ENCODE measurements at places on chromosomes 1 and 21. TPM values are rescaled to one million over a fixed set of nuclear protein-coding genes. Genes with fewer than 3 reads are reported as not detected.
A peak's percentile ranks its signal among the peaks of the same experiment; 100 is the strongest.

DNA sequence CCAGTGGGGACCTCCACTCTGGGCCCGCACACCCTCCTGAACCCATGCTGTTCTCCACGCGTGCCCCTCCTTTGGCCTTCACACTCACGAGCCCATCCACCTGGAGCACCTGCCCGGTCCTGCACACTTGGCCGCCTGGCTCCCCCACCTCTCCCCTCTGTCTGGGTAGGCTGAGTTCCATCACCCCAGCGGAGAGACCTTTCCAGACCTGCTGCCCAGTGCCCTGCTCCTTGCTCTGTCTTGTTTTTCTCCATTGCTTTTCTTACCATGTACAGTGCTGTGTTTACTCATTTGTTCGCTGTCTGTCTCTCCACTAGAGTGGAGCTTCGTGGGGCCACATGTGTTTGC is 351.0 kb upstream of the VAMP3 start:
- DNase-seq = no peak

HES4 gene
- total RNA-seq = 10.0 TPM

DNA sequence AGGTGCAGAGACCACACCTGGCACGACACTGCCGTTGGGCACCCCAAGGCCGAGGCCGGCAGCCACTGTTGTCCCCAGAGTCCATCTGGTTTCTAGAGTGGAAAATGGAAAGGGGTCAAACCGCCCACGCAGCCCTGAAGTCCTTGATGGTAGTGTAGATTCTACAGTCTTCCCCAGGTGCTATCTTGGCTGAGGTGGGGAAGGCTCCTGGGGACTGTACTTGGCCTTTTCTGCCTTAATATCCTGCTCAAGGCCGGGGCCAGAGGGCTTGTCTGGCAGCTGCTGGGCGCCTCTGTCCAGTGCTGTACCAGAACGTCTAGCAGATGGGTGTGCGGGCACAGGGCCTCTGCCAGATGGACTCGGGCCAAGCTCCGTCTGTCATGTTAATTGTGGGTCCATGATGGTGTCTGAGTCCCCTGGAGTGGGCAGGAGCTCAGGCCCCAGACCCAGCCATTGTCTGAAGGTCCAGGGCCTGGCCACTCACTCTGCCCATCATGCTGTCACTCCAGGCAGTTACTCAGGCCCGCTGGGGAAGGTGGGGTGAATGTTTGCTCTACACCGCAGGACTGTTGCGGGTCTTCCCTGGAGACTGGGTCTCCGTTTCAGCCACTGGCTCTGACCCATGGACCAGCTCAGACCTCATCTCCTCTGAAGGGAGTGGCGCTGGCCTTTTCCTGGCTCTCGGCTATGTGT is 161.9 kb upstream of the COL6A1 start:
- DNase-seq = no peak

- no peak for DNase-seq
Measured at GRCh38 chr1:70993798-70994197, 53.8 kb downstream of the PTGER3 start.

- DNase-seq = peak; percentile 78
Measured at GRCh38 chr1:245605480-245606156, 450.8 kb downstream of the KIF26B start.

GRCh38 chr1:42379794-42380585 is 602 bp upstream of the RIMKLA start:
- peak; percentile 18 for DNase-seq

VSIG8 gene
- not detected for total RNA-seq

DNA sequence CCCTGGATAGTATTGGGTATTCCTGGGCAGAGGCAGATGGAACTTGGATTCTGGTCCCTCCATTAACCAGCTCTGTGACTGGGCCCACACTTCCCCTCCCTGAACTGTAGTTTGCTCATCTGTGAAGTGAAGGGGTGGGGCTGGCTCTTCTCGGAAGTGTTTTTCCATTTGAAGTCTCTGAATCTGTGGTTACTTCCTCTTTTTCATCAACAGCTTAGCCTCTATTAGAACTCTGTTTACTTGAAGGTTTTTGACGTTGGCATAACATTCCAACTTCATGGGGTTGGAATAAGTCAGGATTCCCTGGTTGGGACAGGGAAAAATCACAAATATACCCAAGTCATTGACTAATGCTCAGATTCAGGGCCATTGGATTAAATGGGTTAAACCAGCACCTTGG is 3.6 kb downstream of the KIAA0040 start:
- no peak for DNase-seq

DNA sequence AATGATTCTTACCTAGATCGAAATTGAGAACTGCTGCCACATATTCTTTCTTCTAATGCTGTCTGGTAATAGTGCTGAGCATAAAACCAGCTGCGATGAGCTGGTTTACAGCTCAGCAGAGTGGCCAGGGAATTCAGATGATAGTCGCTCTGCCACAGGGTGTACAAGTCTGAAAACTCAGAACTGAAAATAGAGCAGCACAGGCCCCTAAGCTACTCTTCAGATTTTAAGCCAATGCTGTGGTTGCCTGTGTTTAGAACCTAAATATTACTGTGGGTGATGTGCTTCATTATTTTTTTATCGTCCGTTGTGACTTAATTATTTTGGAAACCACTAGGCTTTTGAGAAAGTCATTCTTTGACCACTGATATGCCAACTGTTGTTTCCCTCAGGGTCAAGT is 152.0 kb downstream of the ADGRL4 start:
- no peak for DNase-seq

SPRTN gene
- total RNA-seq = 34.4 TPM

DNA sequence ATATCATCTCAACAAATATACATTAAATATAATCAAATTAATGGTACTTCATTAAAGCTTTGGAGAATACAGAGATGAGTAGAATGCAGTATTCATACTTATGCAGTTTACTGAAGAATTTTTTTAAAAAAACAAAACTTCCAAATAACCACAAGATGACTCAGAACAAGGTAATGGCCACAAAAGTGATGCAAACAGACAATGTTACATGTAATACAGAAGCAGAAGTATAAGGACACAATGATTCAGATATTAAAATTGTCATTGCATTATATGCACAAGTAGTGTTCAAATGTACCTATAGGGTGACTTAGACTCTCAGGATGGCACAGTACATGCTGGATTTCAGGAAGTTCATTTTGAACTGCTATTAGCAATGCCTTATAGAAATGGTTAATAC is 227.2 kb upstream of the ST6GALNAC5 start:
- DNase-seq = peak; percentile 15

S100A14 gene
- total RNA-seq = not detected

CFAP74 gene
- total RNA-seq = not detected

HAO2 gene
- total RNA-seq = not detected

DNA sequence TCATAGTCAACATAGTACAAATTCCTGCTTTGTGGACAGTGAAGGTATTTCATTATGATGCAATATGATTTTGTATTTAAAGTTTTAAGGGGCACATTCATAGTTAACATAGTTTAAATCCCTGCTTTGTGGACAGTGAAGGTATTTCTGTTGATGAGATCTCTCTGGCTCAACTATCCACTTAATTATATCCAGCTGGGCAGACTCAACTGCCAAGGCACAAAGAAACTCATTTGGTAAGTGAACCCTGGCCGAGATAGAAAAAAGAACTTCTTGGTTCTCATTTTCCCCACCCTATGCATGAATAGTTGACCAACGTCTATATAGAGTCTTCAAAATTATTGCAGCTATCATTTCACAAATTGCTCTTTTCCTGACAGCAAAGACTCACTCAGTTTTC is 1194.6 kb downstream of the NCAM2 start:
- no peak for DNase-seq

DNA sequence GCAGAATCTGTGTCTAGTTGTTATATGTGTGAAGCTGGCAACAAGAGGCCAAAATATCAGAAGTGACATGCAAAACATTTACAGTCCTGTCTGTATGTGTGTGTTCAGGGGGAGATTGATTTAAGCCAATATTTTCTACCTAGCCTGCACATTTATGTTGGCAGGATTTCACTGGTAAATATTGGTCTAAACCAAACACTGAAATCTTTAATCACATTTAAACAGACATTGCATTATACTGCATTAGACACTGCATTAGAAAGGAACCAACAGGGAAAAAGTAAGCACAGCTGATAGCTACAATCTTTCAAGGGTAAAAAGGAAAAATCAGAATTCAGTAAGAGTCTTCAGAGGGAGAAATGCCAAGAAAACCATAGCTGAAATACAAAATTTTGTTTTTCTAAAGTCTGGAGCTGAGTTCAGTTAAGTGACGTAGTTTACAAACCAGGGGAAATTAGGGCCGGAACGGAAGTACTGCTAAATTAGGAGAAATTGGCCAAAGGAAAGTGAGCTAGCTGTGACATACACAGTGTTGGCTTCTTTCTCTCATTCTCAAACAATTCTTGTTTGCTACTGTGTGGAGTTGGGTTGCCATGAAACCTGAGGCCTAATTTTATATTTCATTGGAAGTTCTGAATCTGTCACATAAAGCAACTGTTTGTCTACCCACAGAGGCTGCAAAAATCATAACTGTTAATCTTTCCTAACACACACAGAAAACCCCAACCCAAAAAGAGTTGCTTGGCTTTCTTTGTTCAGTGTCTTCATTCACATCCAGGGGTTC is 217.3 kb upstream of the SGIP1 start:
- no peak for DNase-seq

DNA sequence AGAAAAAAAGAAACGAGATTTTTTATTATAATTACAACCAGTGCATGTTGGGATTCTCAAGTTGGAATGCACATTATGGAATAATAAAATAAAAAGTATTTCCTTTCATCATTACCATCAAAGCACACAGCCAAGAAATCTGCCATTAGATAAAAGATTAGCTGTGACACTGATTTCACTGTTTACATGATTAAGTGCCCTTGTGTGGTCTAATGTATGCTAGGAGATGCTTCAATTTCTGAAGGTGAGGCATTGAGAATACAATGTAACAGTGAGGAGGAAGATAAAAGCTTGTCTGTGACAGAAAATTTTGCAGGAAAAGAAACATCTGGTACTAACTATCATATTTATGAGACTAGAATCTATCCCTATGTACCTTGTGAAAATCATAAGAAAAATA is 409.7 kb upstream of the PRMT6 start:
- no peak for DNase-seq

GRCh38 chr1:107840725-107841124 is 124.3 kb downstream of the VAV3 start:
- DNase-seq = no peak

KIF17 gene
- 3.6 TPM for total RNA-seq

GRCh38 chr21:45295576-45296365 is 8.1 kb upstream of the POFUT2 start:
- peak; percentile 94 for DNase-seq

PRAMEF10 gene
- total RNA-seq = not detected

ITLN2 gene
- not detected for total RNA-seq

DNA sequence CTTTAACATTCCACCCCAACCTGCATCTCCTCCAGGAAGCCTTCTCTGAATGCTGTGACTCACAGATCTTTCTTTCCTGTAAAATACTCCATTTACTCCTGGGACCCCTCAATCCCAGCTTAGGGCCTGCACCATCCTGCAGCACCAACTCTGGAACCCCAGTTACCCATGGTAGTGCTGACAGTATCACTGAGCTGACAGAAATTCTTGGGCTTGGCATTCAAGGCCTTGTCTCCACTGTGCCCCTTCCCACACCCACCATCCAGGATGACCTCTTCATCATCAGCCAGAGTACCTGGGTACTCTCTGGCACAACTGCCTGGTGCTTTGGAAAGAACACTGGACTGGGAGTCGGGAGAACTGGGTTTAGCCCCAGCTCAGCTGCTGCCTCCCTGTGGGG is 8.3 kb downstream of the CYB5RL start:
- no peak for DNase-seq

DNA sequence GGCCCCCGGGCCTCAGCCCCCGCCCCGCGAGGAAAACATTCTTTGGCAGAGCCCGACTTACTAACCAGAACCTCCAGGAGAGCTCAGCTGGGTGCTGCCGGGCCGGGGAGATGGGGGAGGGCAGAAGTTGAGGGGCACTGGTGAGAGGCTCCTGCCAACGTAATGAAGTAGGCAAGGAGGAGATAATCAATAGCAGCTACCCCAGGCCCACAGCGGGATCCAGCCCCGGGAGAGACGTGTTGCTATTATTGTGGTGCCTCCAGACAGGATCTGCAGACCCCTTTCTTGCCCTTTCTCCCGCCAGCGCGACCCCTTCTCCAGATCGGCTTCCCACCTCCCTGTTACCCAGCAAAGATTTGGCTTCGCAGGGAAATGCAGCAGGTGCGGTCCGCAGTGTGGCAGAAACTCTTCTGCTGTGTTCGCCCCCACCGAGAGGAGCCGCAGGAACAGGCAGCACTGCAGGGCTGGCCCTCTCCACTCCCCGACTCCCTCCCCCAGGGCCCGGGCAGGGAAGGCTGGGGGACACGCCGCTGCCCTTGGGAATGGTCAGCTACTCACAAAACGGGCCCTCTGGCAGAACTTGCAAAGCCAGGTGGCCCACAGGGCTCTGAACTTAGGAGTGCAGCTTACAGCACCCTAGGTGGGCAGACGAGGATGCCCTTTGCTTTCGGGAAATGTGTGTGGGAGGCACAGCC is 1.5 kb upstream of the KCNA2 start:
- DNase-seq = no peak

PRR9 gene
- not detected for total RNA-seq

S100A8 gene
- total RNA-seq = not detected

GLMN gene
- 11.9 TPM for total RNA-seq

DNA sequence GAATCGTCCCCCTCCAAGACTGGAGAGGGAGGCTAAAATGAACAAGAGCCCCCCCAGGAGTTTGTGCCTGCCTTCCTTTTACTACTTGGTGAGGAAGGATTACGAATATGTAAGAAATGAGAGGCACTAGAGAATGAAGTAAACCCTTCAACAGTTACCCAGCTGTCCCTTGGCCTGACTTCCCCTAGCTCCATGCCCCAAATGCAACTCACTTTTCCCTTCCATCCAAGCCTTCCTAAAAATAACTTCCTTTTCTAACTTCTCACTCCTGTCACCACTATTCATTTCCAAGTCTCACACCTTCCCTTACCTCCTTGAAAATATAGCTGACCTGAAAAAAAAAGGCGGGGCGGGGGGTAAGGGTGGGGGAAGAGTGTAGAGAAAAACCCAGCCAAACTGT is 96.6 kb upstream of the HNRNPU start:
- no peak for DNase-seq

GRCh38 chr1:118902299-118902698 is 85.8 kb downstream of the TBX15 start:
- DNase-seq = no peak

ZNF683 gene
- total RNA-seq = not detected

IL19 gene
- total RNA-seq = not detected

GRCh38 chr1:181551249-181551648 is 67.9 kb downstream of the CACNA1E start:
- DNase-seq = no peak

DNA sequence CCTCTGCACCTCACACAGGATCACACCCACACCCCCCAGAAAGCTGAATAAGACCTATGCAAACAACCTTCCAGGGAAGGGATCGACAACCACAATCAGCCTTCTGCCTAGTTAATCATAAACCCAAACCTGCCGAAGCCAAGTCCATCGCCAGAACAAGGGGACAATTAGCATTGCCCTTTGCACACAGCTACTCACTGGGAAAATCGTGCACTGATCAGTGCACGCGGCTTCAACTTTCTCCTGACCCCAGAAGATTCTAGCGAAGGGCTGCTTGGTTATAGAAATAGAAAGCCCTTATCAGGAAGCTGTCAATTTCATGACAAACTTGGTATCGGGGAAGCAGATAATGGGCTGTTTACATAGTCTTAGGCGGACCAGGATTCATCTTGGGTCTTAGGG is 29.5 kb downstream of the RUNX1 start:
- no peak for DNase-seq

SH2D1B gene
- total RNA-seq = 0.05 TPM

GRCh38 chr1:205584732-205585131 is 47.1 kb downstream of the ELK4 start:
- DNase-seq = no peak
